Omental fat pad (tissue), 4 donors: ENCODE measurements at places on chromosomes 5 and 9. TPM values are rescaled to one million over a fixed set of nuclear protein-coding genes. Genes with fewer than 3 reads are reported as not detected.

Gene PALM2AKAP2
- total RNA-seq: 25.0 TPM

- no peak for DNase-seq
Observed at GRCh38 chr5:55495216-55495615, 39.5 kb downstream of the PLPP1 start.

DNA sequence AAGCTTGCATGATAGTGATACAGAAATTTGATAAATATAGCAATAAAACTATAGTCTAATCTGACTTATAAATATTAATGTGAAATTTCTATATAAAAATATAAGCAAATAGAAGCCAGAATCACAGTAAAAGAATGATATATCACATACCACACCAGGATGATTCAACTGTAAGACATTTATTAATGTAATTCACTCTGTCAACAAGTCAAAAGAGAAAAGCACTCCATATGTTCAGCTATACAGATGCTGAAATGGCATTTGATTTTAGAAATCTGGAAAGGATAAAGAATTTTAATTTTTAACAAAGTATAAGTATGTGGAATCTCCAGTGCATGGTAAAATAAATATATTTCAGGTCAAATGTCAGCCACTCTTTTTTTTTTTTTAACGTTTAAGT, 372.4 kb downstream of the KCNN2 start:
- no peak for DNase-seq

Gene NFIB
- 265 TPM for total RNA-seq

GRCh38 chr9:123003466-123003865, 30.0 kb upstream of the GPR21 start:
- no peak for DNase-seq

- no peak for DNase-seq
Observed at GRCh38 chr5:142561029-142561428, 124.9 kb downstream of the FGF1 start.

- no peak for DNase-seq
Observed at GRCh38 chr5:61806491-61807020, 474.5 kb downstream of the ZSWIM6 start.

Gene NIPAL4
- total RNA-seq: 1.2 TPM

Gene LPAR1
- 25.1 TPM for total RNA-seq

- no peak for DNase-seq
Observed at GRCh38 chr5:21893161-21893560, 960.0 kb downstream of the CDH12 start.
